Activated CD4-positive, alpha-beta T cell treated with anti-CD3 and anti-CD28 coated beads for 36 hours (primary cell): ENCODE measurements at places on chromosomes 6 and 20. TPM values are rescaled to one million over a fixed set of nuclear protein-coding genes. Genes with fewer than 3 reads are reported as not detected.

DNA sequence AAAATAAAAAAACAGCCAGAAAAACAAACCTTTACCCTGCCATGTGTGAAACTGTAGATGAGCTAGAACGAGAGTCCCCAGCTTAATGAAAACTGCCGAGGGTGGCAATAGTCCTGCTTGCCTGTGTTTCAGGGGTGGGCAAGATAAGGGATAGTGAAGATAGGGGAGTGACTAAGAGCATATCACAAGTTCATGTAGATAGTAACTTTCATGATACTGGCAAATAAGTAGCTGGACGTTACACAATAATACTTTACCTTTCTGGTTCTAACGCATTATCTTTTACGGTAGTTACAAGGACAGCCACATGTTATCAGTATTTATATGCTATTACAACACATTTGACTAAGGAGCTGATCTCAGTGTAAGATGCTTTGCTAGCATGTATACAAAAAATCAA, 9.3 kb upstream of the FBXO9 start:
- DNase-seq: no peak
- H3K27me3 ChIP-seq: no peaks in the 10 kb centered on the region
- H3K27ac ChIP-seq: no peak overlapping the region
- peaks cover 36% of the 10 kb centered on the region for H3K4me1 ChIP-seq
- H3K4me3 ChIP-seq: no peak overlapping the region
- peaks cover 2% of the 10 kb centered on the region for H3K36me3 ChIP-seq

GRCh38 chr20:36571564-36572504, 1.6 kb upstream of the TGIF2 start:
- H3K4me3 ChIP-seq: peak overlapping the region; percentile 82
- peaks cover 20% of the 10 kb centered on the region for H3K36me3 ChIP-seq
- no peaks in the 10 kb centered on the region for H3K27me3 ChIP-seq
- H3K27ac ChIP-seq: peak overlapping the region; percentile 93
- peak; percentile 20 for DNase-seq
- H3K4me1 ChIP-seq: peaks cover 35% of the 10 kb centered on the region

DNA sequence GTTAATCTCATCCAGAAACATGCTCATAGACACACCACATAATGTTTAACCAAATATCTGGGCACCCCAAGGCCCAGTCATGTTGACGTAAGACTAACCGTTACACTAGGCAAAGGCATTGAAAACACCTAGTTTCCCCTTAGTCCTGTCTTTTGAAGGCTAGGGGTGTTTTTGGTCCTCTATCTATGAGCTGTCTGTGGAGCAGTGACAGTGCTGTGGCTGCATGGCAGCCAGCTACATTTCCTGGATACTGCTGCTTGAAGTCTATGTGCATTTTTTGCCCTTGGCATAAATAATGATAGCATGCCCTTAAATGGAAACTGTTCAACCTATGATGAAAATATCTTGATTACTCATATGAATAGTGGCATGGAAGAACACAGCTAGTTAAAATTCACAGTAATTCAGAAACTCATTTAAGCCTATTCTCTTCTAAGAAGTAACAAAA, 18.6 kb downstream of the FARS2 start:
- H3K36me3 ChIP-seq: peaks cover 13% of the 10 kb centered on the region
- H3K27ac ChIP-seq: peak overlapping the region; percentile 91
- peaks cover 43% of the 10 kb centered on the region for H3K4me1 ChIP-seq
- peak; percentile 71 for DNase-seq
- H3K27me3 ChIP-seq: no peaks in the 10 kb centered on the region

DNA sequence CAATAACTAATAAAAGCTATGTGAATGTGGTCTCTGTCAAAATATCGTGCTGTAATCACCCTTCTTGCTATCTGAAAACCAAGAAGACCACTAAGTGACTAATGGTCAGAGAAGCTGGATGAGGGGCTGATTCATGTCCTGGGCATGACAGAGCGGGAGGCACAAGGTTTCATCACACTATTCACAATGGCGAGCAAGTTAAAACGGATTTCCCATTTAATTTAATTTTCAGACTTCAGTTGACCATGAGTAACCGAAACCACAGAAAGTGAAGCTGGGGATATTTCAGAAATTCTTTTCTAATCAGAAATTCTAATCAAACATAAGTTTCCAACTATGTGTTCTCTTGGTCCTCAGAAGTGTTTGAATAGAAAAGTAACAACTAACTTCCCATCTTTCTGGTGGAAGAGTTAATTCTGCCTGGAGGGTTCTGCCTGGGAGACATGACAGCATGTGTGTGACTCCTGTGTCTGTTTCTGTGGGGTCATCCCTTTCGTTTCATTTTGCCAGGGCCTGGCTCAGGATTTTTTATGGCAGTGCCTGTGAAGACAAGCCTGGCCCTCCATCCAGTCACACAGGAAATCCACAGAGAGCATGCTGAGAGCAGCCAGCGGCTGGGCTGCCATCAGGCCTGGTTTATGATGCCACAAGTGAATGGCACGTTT, 98.9 kb downstream of the FAM120B start:
- peaks cover 45% of the 10 kb centered on the region for H3K36me3 ChIP-seq
- H3K27me3 ChIP-seq: no peaks in the 10 kb centered on the region
- no peak overlapping the region for H3K27ac ChIP-seq
- no peak overlapping the region for H3K4me3 ChIP-seq
- no peaks in the 10 kb centered on the region for H3K4me1 ChIP-seq

DNA sequence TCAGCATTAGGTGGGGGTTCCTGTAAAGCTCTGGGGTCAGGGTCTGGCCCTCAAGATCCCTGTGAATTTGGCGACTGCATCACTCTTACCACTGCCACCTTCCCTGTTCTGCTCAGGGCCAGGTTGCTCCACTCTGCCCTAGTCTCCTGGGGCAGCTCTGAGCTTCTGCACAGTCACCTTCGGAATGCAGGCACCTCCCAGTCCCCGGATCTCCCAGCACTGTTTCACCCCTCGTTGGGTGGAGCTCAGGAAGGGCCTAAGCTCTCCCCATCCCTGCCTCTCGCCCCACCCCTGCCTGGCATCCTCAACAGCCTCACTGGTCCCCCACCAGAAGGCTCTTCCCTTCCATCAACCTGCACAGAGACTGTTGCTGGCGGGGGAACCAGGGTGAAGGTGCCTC, 46.2 kb downstream of the YTHDF1 start:
- no peak overlapping the region for H3K27ac ChIP-seq
- H3K27me3 ChIP-seq: peaks cover 18% of the 10 kb centered on the region
- peaks cover under 1% of the 10 kb centered on the region for H3K4me1 ChIP-seq
- H3K36me3 ChIP-seq: no peaks in the 10 kb centered on the region
- no peak overlapping the region for H3K4me3 ChIP-seq

- H3K36me3 ChIP-seq: no peaks in the 10 kb centered on the region
- no peak overlapping the region for H3K27ac ChIP-seq
- H3K27me3 ChIP-seq: no peaks in the 10 kb centered on the region
- H3K4me3 ChIP-seq: no peak overlapping the region
- no peaks in the 10 kb centered on the region for H3K4me1 ChIP-seq
- DNase-seq: no peak
Measured at GRCh38 chr6:134345789-134346188, 27.9 kb upstream of the SGK1 start.

DNA sequence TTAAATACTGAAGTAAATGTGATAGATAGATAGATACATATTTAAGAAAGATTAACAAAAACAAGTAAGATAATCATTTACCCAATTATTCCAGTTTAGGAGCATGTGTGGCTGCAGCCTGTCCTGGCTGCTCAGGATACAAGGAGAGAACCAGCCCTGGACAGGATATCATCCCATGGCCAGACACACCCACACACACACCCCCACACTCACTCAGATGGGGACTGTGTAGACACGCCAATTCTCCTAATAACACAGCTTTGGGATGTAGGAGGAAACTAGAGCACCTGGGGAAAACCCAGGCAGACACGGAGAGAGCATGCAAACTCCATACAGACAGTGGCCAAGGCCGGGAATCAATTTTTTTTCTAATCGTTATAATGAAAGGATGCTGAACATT, 45.6 kb downstream of the GFOD1 start:
- H3K4me3 ChIP-seq: no peak overlapping the region
- H3K27ac ChIP-seq: no peak overlapping the region
- DNase-seq: no peak
- no peaks in the 10 kb centered on the region for H3K27me3 ChIP-seq
- H3K36me3 ChIP-seq: peaks cover 3% of the 10 kb centered on the region

GRCh38 chr6:137698636-137699030, 168.4 kb upstream of the TNFAIP3 start:
- DNase-seq: no peak
- no peaks in the 10 kb centered on the region for H3K36me3 ChIP-seq
- peaks cover 49% of the 10 kb centered on the region for H3K4me1 ChIP-seq
- no peak overlapping the region for H3K4me3 ChIP-seq

IL20RA gene
- total RNA-seq: not detected
